Activated CD8-positive, alpha-beta T cell treated with anti-CD3 and anti-CD28 coated beads for 36 hours (primary cell): ENCODE measurements at places on chromosomes 2 and 18. TPM values are rescaled to one million over a fixed set of nuclear protein-coding genes. Genes with fewer than 3 reads are reported as not detected.

GRCh38 chr2:165899311-165899710, 54.3 kb downstream of the TTC21B start:
- DNase-seq = no peak

DNA sequence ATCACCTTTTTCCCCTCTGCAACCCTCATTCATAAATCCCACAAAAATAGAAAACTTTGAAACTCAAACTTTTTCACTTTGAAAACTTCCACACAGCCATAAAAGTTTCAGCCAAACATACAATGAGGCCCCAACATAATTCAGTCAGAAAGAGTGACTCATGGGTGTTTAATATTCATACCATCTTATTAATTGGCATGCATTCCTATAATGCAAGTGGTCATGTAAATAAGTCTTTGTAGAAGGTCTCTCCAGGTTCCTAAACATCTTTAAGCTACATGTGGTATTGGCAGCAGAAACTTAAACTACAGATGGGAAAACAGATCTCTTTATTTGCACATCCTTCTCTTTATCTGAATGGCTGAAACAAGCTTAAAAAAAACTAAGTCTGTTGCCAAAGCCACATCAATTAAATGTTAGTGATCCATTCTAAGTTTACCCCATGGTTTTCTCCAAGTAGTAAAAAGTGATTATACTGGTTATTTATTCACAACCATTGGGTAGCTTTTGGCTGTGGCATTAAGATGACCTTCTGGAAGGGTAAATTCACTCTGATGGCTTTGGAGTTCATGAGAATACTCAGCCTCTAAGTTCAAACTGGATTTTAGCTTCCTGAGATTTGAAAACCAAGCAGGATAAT, 70.2 kb upstream of the LYPD1 start:
- DNase-seq = no peak

GRCh38 chr2:45004562-45005191, 4.6 kb downstream of the SIX2 start:
- no peak for DNase-seq

GRCh38 chr2:127810619-127811396, at the start of gene WDR33:
WDR33 (minus strand) TSS chr2:127811171; CDS start chr2:127770981, 40,190 bp downstream.
- DNase-seq = peak; percentile 96

DNA sequence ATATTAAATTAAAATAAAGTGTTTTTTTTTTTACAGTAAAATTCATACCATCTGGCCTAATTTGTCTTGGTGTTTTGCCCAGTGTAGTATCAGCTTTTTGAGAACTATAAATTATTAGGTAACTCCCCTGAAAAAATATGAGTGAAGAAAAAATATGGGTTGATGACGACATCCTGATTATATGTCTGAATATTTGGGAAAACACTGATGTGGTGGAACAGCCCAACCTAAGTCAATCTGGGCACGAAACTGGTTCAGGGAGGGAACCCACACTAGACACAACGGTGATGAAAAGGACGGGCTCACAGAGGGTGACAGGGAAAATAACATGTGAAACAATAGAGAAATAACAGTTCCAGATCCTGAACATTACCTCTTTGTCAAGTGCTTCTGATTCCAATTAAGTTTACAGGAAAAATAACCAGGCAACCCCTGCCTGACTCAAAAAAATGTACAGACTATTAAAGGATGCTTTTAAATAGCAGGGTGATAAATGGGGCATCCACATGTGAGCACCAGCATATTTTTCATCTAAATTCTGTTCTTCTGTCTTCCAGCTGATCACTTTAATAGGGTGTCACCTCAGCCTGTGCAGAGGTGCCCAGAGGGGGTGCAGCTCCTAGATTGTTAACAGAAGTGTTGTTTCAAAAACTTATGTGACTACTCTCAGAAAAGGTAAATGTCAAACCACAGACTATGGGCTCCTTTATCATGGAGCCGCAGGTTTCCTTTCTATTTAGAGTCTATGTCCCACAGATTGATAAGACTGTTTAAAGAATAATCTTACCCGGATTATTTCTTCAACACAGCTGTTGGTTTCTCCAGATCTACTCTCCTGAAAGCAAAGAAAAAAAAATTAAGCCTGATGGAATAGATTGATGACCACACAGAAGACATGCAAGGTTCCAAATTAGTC, 305.4 kb downstream of the AFF3 start:
- peak; percentile 35 for DNase-seq

DNA sequence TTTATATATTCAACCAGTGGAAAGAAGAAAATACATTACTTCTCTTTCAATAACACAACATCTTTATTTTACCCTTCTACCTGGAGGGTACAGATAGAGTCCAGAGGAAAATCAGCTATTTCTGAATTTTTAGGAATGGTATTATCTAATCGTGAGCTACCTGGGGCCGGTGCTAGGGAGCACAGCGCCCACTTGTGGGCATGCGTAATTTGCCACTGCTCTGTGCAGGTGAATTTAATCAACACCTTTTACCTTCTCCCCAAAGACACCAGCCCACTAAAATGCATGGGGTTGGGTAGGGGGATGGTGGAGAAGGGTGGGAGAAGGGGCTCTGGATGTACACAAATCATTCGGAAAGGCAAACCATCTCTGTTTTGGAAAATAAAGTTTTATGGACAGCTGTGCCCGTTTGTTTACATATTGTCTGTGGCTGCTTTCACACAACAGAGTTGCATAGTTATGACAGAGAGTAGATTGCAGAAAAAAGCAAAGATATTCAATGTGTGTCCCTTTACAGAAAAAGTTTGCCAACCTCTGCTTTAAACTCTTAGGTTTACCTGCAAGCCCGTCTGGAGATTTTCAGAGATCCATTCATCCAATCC, 51.5 kb upstream of the DCC start:
- DNase-seq = peak; percentile 46

DNA sequence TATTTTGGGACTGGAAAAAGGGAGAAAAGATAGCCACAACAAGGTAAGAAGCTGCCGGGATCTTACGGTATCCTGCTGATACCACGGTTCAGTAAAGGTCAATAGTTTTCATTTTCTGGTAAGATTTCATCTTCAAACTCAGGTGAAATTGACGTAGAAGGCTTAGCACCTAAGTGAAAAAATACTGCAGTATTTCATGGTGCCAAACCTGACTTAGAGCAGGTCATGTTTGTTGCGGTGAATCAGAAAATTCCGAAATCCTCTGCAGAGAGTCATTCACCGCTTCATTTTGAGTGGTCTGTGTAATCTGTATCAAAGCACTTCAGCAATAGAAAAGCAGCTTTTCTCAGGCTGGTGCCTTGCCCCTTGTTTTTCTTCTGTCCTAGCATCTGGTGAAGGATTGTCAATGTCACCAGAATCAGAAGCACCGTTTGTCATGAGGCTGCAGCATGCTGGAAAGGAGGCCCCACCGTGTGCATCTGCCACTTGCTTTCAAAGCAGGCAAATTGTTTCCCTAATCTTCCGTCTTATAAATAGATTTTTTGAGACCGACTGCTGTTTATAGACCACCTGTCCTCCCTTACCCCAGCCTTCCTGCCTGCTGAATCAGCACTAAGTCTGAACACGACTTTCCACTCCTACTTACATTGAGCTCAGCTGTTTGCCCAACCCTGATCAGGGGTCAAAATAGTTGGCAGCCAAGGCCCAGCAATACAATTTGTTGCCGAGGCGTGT, 156.3 kb downstream of the EML6 start:
- DNase-seq = no peak

DNA sequence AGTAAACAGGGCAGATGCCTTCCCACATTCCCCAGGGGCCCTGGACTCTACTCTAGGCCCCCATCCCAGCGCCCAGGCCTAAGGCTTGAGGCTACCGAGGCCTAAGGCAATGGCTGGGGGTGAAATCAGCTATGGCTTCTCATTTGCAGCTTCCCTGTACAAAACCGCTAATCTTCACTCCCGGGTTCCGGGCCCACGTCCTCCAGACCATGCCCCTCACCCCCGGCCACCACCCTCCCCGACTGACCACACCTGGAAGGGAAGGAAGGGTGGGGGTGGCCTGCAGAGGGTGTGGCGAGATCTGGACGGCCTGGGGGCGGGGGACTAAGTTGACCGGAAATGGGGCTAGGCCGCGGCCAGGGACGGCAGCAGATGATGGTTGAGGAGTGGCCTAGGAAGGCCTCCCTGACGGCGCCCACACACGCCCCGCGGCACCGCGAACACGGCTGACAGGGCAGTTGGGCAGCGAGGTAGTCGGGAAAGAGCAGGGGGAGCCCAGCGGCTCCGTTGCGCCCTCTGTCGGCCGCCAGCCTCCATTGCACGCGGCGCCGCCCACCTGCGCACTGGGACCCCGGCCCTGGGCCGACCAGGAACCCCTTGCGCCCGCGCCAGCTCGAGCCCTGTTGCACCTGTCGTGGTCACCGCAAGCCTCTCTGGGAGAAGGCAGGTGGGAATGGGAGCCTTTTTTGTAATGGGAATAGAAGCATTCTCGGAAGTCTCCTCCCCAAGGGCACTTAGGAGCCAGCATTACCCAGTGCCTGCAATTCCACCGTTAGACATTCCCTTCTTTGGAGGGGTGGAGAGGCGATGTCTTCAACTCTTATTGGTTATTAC, 117.1 kb upstream of the STPG4 start:
- DNase-seq = peak; percentile 60

The SLC23A3 gene
- total RNA-seq = 1.6 TPM

DNA sequence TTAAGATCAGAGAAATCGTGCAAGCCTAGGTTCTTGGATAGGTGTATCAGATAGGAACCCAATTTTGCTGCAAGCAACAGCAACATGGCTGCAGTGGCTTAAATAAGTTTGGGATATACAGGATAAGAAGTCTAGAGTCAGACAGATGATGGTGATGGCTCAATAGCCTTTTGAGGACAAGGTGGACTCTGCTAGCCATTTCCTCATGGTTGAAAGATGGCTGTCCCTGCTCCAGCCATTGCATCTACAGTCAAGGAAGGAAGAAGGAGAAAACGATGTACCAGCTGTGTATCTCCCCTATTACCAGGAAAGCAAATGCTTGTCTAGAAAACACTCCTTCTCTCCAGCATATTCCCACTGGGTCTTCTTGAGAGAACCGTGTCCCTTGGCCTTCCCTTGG, 30.1 kb upstream of the CAB39 start:
- DNase-seq = no peak

The VWC2L gene
- not detected for total RNA-seq

DNA sequence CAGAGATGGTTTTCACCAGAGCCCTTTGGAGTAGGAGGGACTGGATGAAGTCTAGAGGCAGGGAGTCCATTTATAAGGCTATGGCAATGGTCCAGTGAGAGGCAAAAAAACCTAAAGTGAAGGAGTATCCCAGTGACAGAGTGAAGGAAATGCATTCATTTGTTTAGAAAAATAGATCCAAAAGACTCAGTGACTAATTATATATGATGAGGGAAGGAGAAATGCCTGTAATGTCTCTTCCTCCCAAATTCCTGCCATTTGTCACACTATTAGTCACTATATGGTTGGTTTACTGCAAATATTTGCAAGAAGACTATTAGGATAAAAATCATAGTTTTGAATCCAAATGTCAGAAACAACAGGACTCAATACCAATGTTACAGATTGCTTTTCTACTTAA, 104.2 kb downstream of the ZNF521 start:
- no peak for DNase-seq

DNA sequence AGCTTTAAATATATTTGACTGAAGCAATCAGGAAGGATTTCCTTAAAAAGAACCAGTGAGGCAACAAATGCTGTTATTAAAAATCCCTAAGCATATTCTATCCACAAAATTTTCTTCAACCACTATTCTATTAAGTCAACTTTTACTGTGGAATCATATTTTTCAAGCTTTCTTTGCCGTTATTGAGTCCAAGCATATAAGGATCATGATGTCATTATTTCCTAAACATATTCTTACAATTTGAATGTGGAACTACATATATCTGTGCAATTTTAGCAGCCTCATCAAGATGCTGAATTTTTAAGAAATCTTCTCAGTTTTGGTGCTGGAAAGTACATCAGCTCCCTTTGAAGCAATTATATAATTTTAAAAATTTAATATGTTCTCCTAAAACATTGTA, 5.6 kb downstream of the IFIH1 start:
- no peak for DNase-seq

GRCh38 chr18:33239298-33239697, 201.2 kb downstream of the CCDC178 start:
- DNase-seq = no peak

The DYNAP gene
- not detected for total RNA-seq

The LDLRAD4 gene
- total RNA-seq = 38.5 TPM

GRCh38 chr2:108833219-108833618, 46.6 kb downstream of the CCDC138 start:
- DNase-seq = no peak

DNA sequence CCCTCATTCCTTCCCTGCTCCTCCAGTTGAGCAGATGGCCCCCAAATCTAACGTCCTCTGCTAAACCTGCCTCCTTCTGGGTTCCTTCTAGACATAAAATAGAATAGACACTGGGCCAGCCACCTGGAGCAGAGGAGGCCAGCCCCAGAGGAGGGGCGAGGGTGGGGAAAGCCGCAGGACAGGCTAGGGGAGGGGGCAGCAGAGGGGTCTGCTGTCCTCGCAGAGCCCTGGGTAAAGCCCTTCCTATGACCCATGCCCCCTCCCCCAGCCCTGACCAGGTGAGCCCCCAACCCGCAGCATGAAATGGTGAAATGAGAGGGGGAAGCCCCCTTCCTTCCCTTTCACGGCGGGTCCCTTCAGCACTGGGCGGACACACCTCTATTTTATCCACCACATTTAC, 7.8 kb downstream of the MFSD2B start:
- no peak for DNase-seq

The PSMD14 gene
- 93.0 TPM for total RNA-seq
